ENCODE measurements at places on chromosomes 12 and 14. TPM values are rescaled to one million over a fixed set of nuclear protein-coding genes. Genes with fewer than 3 reads are reported as not detected.

GRCh38 chr12:122059203-122059960, 19.2 kb upstream of the MLXIP start:
- no peak for DNase-seq
- H3K27me3 ChIP-seq: no peaks in the 10 kb centered on the region
- H3K4me1 ChIP-seq: peaks cover 5% of the 10 kb centered on the region
- no peaks in the 10 kb centered on the region for H3K36me3 ChIP-seq

DNA sequence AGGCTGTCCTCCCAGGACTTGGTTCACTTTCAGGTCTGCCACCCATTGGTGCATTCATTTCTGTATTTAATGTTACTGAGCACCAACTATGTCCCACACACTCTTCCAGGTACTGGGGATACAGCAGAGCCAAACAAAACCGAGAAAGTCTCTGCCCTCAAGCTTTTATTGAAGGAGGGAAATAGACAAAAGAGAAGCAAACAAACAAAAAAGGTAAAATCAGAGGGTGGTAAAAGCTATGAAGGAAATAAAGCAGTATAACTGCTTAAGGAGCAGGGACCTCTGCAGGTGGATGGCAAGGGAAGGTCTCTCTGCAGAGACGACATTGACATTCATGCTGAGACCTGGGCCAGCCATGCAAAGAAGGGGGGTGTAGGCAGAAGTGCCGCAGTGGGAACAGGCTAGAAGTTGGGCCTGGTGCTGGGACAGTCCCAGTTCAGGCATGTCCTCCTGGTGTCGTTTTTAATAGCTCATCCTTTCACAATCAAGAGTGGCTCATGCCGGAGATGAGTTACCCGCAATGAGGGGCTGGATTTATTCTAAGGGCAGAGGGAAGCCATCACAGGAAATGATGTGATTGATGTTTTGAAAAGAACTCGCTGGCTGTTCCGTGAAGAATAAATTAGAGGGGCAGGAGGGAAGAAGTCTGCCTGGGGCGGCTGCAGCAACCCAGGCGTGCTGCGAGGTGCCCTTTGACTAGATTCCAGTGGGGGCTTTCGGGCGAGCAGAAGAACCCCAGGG, 72.8 kb downstream of the IRF2BPL start:
- H3K4me3 ChIP-seq: peak overlapping the region; percentile 42
- peak; percentile 78 for DNase-seq
- peak overlapping the region; percentile 94 for H3K27ac ChIP-seq
- peaks cover 68% of the 10 kb centered on the region for H3K4me1 ChIP-seq

SLCO1B3 gene
- total RNA-seq: not detected

GRCh38 chr12:114698566-114699163, 14.7 kb upstream of the TBX3 start:
- H3K36me3 ChIP-seq: no peaks in the 10 kb centered on the region
- H3K4me3 ChIP-seq: no peak overlapping the region
- H3K27ac ChIP-seq: no peak overlapping the region
- H3K27me3 ChIP-seq: no peaks in the 10 kb centered on the region

- peaks cover 3% of the 10 kb centered on the region for H3K4me1 ChIP-seq
- no peak overlapping the region for H3K27ac ChIP-seq
- H3K36me3 ChIP-seq: no peaks in the 10 kb centered on the region
- H3K27me3 ChIP-seq: no peaks in the 10 kb centered on the region
- no peak for DNase-seq
- no peak overlapping the region for H3K4me3 ChIP-seq
Observed at GRCh38 chr12:27818401-27818918, 38.4 kb upstream of the MANSC4 start.

- H3K27me3 ChIP-seq: no peaks in the 10 kb centered on the region
- no peak overlapping the region for H3K27ac ChIP-seq
- H3K4me3 ChIP-seq: no peak overlapping the region
- peak; percentile 35 for DNase-seq
- no peaks in the 10 kb centered on the region for H3K36me3 ChIP-seq
- H3K4me1 ChIP-seq: no peaks in the 10 kb centered on the region
Observed at GRCh38 chr12:62210422-62210821, 49.8 kb upstream of the USP15 start.

PZP gene
- not detected for total RNA-seq

Measured in B cell (primary cell).